ENCODE measurements at places on chromosomes 7 and 10.

- peak; percentile 64 for DNase-seq
Measured at GRCh38 chr7:25093268-25093826, 31.7 kb downstream of the CYCS start.

DNA sequence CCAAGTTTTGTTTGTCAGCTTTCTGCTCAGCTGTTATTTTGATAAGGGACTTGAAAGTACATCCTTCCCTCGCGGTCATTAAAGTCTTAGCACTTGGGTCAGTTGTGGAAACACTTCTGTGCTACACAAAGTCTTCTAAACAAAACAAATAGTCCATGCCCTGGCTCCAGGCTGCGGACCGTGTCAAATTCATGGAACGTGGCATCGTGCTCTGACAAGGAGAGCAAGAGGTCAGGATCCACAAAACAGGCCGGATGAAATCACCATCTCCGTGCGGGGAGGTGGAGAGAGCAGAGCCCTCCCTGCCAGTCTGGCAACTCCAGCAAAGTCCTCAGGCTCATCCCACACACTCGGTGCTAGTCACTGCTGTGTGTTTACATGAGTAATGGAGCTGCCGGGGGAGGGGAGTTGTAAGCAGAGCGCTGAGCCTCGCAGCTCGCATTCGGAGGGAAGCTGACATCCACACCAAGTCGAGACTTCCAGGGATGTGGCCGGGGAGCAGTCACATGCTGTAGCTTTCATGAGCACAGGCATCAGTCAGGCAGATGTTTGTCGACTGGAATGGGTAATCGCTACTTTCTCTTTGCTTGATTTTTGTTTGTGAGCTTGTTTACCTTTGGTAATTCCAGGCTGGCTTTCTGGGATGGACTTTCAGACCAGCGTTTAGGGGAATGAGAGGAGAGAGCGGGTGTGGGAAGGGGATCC is 147.6 kb downstream of the ARID5B start:
- DNase-seq = peak; percentile 89

DNA sequence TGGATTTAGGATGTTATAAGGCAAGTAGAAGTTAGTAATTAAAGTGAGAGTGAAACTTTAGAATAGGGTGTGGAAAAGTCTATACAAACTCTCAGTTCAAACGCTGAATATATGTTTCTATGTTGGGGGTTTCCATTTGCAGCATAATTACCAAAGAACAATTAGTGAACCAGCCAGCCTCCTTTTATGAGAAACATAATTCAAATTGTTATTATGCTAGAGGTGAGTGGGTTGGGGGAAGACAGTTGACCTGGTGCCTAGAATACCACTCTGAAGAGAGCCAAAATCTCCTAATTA is 435.8 kb downstream of the MDFIC start:
- DNase-seq = no peak

GRCh38 chr7:25098096-25099046 is 26.7 kb downstream of the CYCS start:
- no peak for DNase-seq

GRCh38 chr7:70474639-70475234 is 657.2 kb upstream of the GALNT17 start:
- no peak for DNase-seq

GRCh38 chr7:36280840-36281812 is 108.5 kb upstream of the ANLN start:
- peak; percentile 43 for DNase-seq

DNA sequence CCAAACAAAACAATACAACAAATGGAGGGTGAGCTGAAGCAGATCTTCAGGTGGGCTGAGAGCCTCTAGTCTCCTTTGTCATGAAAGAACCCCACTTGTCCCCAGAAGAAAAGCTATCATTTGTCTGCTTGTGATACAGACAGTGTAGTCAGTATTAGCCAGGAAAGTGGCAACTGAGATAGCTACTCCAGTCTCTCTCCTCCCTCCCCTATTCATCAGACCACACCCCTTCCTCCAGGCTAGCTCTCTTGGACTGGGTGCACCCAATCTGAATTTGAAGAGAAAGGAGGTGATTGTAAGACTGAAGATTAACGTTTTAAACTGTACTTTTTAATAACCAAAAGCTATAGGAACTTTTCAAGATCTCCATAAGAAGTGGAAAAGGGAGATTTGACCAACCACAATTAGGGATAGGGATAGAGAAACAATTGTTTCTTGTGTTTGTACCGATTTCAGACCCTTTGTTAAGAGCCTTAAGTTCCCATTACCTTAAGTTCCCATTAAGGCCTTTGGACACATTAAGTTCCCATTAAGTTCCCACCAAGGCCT is 14.1 kb downstream of the BMPR1A start:
- no peak for DNase-seq

DNA sequence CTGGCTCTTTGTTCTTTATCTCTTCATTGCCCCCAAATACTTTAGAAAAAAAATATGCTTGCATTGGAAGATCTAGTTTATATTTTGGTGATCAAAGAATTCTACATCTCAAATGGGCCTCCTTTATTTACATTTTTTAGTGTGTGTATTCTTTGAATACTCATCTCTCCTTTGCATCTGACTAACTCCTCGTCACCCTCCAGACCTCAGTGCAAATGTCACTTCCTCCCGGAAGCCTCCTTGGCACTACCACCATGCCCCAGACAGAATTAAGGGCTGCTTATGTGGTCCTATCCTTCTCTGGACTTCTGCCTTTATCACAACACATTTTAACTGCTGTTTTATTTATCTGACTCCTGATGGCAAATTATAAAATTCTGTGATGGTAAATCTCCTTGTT is 52.0 kb upstream of the PPP1R3C start:
- DNase-seq = peak; percentile 35

- peak; percentile 37 for DNase-seq
Measured at GRCh38 chr10:6647811-6648526, 67.9 kb upstream of the PRKCQ start.

- peak; percentile 46 for DNase-seq
Measured at GRCh38 chr7:127256041-127256725, 3.4 kb upstream of the GRM8 start.

DNA sequence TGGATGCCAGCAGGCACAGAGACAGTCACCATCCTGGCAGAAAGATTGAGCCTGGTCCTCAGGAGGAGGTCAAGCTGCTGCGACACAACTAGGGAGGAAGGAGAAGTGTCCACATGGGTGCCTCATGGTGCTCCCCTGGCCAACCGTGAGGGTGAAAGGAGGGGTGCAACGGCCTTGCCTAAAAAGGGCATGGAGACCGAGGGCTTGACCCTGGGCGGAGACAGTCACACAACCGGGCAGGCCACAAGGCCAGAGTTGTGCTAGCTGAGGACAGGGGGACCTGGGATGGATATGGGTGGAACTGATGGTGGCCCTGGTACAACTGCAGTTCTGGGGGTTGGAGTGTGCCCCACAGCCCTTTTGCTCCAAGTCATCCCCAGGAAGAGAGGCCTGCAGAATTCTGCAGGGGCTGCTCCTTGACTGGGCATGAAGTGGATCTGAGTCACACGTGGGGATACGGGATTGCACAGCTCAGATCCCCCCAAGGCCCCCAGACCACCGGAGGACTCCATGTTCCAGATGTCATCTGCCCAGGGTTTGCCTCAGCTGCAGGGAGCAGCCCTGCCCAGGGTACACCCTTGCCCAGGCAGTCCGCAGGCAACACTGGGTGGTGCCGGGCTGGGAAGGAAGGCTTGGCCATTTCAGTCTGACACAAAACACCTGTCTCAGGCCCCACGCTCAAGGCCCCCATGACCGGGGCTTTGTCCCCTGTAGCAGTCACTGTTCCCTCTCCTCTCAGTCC is 602.3 kb upstream of the MGMT start:
- no peak for DNase-seq

GRCh38 chr7:133310232-133310862 is 57.5 kb downstream of the EXOC4 start:
- no peak for DNase-seq

DNA sequence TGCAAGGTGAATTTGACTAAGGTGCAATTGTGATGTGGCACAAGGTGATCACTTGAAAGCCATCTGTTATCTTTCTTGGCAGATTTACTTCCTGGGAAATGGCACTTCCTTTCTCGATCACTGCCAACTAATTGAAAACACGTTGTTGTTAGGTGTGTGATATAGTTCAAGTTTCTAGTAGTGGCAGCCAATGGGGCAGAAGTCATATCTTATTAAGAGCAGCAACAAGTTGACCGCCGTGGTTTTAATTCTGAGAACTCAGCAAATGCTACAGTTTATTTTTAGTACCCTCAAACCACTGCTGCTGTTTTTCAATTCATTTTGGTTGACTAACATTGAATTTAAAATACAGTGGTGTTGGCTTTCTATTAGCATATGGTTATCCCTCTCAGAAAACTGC is 1.6 kb downstream of the CHN2 start:
- no peak for DNase-seq

DNA sequence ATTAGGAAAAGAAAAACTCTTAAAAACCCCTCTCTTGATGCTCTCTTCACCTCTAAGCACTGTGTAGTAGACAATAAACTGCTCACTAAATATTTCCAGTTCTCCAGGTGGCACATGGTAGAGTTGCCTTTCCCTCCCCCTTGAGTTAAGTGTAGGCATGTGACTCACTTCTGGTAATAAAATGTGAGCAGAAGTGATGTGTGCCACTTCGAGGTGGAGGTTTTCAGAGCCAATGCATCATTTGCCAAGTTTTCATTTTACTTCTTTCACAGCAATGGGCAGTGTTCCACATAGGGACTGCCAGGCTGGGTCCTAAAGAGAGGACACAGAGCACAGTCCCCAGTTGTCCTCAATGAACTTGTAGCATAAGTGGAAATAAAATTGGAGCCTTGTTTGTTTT is 131.6 kb upstream of the NPY start:
- peak; percentile 10 for DNase-seq

- DNase-seq = no peak
Measured at GRCh38 chr7:2785071-2785500, 59.0 kb downstream of the GNA12 start.

DNA sequence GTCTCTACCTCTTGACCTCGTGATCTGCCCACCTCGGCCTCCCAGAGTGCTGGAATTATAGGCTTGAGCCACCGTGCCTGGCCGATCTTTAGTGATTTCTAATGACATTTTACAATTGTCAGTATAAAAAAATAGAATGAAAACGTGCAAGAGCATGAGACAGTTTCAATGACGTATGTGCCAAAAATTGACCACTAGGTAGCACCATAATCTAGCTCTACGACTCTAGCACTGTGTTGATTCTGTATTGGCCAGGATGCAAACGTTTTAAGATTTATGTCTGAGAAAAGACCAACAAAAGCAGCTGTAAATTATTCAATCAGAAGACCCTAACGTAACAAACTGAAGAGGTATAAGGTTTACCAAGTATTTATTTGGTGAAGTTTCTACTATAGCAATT is 25.4 kb upstream of the EXOC6 start:
- DNase-seq = no peak

- DNase-seq = no peak
Measured at GRCh38 chr10:93186653-93187052, 113.0 kb downstream of the CYP26A1 start.

DNA sequence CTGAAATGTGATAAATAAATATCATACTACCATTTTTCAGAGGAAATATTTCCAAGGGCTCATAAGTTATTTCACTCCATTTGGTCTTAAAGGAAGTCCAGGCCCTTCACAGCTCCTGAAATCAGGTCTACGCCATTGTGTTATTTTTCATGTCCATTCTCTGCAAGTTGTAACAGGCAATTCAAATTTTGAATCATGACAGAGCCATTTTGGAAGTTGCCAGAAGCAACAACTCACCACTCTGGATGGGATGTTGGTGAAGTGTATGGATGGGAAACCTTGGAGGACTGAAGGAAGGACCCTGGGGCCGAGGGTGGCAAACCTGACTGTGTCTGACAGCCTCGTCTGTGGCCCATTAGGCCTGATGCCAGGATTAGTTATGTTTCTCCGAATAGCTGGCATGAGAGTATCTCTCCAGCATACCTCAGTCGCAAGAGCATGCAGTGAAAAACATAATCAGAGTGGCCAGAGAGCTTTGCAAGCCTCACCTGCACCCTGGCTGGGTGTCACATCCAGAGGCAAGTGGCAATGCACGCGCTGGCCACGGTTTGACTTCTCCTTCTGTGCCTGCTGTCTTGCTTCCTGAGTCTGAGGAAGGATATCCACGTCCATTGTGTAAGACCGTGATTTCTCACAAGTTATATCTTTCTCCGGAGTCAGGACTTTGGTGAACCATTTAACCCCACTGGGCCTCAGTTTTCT is 87.1 kb downstream of the NRP1 start:
- DNase-seq = peak; percentile 70

GRCh38 chr10:124705381-124705740 is 38.8 kb downstream of the FAM53B start:
- DNase-seq = no peak

DNA sequence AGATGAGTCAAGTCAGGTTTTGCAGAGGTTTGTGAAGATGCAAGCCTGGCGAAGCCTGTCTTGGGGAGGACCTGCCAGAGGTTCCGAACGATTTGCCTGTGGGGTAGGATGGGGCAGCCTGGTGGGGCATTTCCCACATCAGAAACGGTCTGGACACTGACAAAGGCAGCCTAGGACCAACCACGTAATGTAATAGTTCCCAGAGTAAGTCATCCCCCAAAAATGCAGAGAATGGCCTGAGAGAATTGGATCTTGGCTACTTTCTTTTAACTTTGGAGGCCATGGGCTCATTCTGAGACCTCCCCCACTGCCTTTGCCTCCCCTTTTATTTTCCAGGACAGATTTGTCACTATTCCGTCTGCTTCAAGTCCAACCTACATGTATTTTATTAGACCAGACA is 168.9 kb upstream of the SH2B2 start:
- DNase-seq = no peak

DNA sequence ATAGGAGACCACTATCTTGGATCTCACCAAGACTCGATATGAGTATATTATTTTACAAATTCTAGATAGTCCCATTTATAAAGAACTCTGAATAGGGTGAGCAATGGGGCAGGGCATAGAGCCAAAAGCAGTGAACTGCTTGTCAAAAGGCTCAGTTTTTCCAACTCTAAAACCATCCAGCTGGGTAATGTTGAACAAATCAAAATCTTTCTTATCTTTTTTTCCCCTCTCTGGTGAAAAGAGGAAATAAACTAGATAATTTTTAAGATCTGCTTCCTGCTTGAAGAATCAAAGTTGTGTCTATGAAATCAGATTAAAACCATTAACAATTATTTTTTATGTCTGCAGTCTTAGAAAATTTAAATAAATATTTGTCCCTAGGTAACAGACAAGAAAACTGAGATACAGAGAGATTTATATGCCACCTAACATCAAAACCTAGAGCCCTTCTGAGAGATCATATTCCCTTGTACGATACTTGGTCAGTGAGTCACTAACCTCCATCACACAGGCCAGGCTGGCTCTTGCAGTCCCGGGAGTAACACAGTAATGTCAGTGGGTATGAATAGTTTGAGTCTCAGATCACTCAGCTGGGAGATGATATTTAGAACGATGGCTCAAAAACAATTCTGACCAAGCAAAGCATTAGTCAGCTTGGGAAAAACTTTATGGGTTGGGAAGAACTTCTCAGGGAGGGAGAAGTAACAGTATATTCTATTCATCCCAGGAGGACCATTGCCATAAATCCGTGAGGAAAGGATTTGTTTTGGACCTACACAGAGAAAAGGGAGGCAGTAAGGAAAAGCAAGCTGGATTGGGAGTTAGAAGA is 178.8 kb downstream of the REEP3 start:
- DNase-seq = peak; percentile 97

All from foreskin keratinocyte (primary cell).